NCI-H146 (cell line): ENCODE measurements at places on chromosomes 3 and 15.

DNA sequence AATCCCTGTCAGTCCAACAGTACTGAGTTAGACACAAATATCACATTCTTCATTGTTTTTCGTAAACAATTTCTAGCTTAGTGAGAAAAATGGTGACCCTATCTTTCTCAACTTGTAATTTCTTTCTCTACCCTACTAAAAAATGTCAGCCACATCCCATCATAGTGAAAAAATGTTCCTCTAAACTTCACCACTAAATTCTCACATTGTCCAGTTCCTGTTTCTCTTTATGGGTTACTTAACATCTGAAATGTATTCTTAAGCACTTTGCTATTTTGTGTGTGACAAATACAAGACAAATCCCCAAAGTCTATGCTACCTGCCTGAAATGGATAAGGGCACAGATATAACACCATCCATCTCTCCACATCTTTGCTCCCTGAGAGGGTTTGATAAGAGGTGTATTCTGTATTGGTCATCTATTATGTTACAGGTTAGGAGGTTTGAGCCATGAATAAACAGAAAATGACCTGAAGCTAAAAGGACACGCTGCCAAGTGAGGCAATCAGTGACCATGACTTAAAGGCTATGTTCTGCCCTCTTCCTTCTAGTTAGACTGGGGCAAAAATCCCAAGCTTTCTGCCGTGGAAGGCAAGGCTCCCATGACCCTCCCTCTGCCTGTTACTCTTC, 118.2 kb downstream of the GADL1 start:
- no peak for DNase-seq

- DNase-seq: peak; percentile 51
Observed at GRCh38 chr3:196287090-196287439, 461 bp downstream of the PCYT1A start.

- no peak for DNase-seq
Observed at GRCh38 chr3:36991923-36992805, 767 bp downstream of the EPM2AIP1 start.

GRCh38 chr3:65483480-65483879, 555.2 kb downstream of the MAGI1 start:
- DNase-seq: no peak

- no peak for DNase-seq
Observed at GRCh38 chr15:25171856-25172687, 217.3 kb downstream of the SNRPN start.

- DNase-seq: no peak
Observed at GRCh38 chr3:193418576-193419373, 40.2 kb upstream of the ATP13A5 start.

DNA sequence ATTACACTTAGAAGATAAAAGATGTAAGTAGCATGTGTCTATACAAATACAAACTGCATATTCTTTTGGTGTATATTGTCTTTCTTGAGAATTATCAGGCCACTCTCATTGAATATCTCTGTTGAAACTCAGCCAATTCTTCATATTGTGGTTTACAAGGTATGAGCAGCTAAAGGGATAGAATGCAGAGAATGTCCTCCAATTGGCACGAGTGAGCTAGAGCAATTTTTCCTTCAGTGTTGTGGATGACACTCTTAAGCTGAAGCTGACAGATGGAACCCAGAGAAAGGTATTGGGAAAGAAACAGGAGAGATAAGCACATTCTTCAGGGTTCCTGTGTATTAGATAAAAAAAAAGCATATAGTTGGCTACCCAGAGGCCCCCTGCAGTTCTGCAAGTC, 453.1 kb downstream of the EPHA3 start:
- no peak for DNase-seq

- no peak for DNase-seq
Observed at GRCh38 chr3:16411441-16411840, 102.1 kb downstream of the RFTN1 start.

- no peak for DNase-seq
Observed at GRCh38 chr3:176428552-176428951, 768.7 kb downstream of the TBL1XR1 start.

DNA sequence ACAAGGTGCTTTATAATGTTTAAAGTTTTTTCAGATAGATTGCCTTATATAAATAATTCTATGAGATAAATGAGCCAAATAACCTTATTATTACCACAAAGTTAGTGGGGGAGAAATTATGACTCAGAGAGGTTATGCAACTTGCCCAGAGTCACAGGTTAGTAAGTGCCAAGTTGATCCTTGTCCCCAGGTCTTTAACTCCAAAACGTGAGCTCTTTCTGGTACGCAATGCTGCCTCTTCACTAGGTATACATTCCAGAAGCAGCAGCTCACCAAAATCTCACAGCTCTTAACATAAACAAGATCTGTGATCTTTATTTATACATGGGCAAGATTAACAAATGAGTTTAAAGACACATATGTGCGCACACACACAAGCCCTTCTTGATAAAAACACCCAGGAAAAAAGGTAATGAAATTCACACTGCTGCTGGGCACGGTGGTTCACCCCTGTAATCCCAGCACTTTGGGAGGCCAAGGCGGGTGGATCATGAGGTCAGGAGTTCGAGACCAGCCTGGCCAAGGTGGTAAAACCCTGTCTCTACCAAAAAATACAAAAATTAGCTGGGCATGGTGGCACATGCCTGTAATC, 59.8 kb upstream of the NR2F2 start:
- no peak for DNase-seq
